Posterior cingulate gyrus (tissue), 11 donors: ENCODE measurements at places on chromosomes 7 and 10.

- no peak for DNase-seq
Measured at GRCh38 chr10:78260680-78261079, 227.0 kb downstream of the RPS24 start.

DNA sequence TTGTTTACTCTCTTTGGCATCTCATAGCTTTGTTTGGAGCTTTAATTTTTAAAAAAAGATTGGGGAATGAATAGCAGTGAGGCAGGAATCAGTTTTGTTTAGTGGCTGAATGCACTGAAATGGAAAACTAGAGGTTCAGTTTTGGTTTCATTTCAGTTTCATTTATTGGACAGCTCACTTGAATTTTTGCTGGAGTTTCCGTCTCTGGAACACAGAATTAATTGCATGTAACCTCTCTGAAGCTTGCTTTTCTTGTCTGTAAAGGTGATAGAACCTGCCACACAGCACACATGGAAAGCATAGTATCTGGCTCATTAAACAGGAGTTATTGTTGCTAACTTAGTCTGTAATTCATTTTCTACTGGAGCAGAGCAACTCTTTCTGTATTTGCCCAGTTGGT is 7.1 kb downstream of the GRM8 start:
- DNase-seq, result no peak

- peak; percentile 91 for DNase-seq
Measured at GRCh38 chr7:98210513-98211220, 572 bp upstream of the BHLHA15 start.

GRCh38 chr10:123774132-123774742 is 108.1 kb downstream of the GPR26 start:
- peak; percentile 52 for DNase-seq

GRCh38 chr10:59324597-59324996 is 37.8 kb downstream of the FAM13C start:
- no peak for DNase-seq
